ENCODE measurements at places on chromosomes 3 and 15.

- no peak for DNase-seq
These were observed 10.1 kb upstream of the RBM5 start for GRCh38 chr3:50078622-50079021.

DNA sequence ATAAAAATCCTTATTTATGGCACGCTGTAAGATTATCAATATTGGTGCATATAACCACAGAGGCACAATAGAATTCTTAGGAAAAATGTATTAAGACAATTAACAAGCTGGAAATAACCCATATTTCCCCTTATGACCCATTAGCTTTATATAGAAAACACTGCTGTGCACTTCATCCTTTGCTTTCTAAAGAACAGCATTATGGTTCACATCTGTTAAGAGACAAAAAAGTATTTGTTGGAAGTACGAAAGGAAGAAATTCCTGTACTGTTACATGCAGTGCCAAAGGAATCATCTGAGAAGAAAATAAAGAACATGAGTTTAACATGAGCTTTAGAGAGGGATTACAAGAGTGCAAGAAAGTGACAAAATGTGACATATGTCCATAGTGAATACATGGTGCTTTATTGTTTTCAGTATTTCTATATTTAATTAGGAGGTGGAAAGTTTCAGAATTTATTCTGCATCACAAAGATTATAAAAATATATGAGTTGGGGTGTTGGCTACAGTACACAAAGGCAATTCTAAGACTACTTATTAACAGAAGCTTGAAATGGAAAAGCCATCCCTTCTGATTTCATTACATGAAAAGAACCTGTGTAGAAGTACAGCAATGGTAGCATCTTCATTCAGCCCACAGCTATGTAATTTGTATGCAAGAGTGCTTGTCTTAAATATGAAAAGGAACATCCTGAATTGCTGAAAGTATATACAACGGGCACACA is 6.8 kb downstream of the UBE3A start:
- DNase-seq = no peak

DNA sequence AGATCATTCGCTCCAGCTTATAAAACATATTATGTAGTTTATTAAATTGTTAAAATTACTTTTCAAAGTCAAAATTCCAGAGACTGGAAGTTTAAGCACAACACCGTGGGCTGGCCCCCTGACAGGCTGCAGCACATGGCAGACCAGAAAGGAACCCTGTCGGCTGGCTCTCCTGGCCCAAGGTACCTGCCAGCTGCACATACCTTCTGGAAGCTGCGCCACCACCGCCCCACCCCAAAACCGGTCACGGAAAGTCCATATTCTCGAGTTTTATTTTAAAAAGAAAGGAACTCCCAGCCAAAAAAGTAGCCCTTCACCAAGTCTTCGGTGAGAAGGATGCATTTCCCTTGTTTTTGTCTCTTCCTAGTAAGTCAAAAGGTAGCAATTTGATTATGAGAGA is 94.6 kb downstream of the FOXP1 start:
- DNase-seq = no peak

DNA sequence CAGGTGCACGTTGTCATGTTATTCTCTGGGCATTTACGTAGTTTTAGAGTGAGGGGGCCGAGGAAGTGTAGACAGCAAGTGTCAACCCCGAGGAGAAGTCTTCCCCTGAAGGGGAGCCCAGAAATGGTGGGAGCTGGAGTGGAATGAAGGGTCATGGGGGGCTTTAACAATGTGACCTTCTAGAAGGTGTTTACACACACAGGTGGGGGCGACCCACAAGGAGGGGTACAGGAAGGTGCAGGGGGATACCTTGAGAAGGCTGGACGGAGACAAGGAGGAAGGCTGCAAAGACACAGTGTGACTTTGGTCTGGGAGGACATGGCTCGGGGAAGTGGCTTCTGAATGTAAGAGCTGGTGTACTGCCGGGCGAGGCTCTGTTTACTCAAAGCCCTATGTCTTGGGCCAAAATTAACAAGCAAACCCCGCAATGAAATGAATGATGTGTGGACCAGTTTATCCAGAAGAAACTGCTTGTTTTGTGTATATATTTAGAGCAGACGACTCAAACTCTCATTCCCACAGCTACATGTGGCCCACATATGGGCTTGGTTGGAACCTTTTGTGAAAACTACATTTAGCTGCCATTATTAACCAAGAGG is 18.7 kb downstream of the TRPM1 start:
- no peak for DNase-seq

GRCh38 chr15:69422336-69422895 is 8.3 kb downstream of the KIF23 start:
- DNase-seq = no peak

DNA sequence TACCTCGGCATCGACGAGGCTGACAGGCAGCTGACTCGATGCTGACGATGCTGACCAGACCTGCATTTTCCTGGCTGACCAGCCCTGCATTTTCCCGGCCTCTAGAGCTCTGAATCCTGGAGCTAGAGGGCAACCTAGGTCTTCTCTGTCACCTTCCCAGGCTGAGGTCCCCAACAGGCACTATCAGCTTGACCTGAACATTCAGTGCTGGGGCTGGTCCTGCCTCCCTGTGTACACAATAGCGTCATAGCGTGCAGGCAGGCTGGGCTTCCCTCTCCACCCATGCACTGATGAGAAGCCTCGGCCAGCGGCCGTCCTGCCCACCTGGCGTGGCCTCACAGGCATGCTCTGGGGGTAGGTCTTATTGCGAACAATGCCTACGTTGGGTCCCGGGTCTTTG is 62.3 kb upstream of the SNRPA1 start:
- DNase-seq = no peak

DNA sequence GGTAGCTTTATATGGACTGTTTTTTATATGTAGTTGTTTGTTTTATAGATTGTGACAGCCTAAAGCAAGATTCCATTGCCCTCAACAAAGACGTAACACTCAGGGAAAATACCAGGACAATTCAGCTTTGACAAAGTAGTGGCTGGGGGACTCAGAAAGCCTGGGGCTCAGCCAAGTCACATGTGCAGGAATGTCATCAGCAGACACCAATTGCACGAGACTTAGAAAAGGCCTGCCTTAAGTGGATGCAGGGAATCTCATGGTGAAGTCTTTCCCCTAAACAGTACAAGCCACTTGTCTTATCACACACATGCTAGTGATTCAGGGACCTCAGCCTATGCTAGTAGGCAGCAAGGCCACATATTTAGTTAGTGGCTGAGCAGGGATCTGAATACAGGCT is 381.8 kb upstream of the THBS1 start:
- no peak for DNase-seq

DNA sequence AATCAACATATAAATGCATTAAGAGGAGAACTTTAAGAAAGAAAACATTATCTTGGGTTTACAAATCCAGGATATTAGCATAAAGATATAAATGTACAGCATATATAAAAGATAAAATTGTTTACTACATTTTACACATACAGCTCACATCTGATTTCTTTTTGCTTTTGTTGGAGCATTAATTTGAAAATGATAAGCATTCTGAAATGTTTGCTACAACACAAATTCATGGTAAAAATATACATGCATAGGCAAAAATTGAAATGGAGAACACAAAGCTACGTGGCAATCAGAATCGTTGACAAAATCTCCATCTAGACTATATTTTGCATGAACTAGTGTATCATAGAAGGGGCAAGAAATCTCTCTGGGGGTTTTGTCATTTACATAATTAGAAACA is 159.1 kb downstream of the TIGIT start:
- DNase-seq = no peak

DNA sequence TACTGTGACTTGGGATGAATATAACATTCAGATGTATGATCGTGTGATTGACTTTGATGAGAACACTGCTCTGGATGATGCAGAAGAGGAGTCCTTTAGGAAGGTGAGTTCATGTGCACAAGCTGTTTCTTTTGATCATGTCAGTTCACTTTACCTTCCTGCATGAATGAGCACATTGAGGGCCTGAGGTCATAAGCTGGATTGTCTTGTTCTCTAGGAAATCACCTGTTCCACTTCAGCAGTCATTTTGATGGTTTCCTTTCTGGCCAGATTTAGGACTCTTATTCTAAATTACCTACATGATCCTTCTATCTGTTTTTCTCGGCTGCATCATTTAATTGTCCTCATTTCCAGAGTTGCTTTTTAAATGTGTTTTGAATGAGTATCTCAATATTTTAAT is 4.1 kb downstream of the RCN2 start:
- DNase-seq = no peak

- no peak for DNase-seq
These were observed at the start of gene B3GALNT1 for GRCh38 chr3:161104561-161105551. Gene B3GALNT1, minus strand, starts transcription at chr3:161105349. Its CDS starts 18,595 bp downstream, at chr3:161086754.

GRCh38 chr3:109899925-109900324 is 562.6 kb upstream of the DPPA4 start:
- DNase-seq = no peak

All from stimulated activated CD4-positive, alpha-beta T cell treated with anti-CD3 and anti-CD28 coated beads, Interleukin-1b, Interleukin-23, amount 100 ng/mL, for 4 hours (primary cell).